ENCODE measurements at places on chromosomes 7 and 10.

- DNase-seq: no peak
Observed at GRCh38 chr10:75272896-75273295, 37.1 kb upstream of the COMTD1 start.

- DNase-seq: no peak
Observed at GRCh38 chr10:76136961-76137360, 705.5 kb downstream of the LRMDA start.

DNA sequence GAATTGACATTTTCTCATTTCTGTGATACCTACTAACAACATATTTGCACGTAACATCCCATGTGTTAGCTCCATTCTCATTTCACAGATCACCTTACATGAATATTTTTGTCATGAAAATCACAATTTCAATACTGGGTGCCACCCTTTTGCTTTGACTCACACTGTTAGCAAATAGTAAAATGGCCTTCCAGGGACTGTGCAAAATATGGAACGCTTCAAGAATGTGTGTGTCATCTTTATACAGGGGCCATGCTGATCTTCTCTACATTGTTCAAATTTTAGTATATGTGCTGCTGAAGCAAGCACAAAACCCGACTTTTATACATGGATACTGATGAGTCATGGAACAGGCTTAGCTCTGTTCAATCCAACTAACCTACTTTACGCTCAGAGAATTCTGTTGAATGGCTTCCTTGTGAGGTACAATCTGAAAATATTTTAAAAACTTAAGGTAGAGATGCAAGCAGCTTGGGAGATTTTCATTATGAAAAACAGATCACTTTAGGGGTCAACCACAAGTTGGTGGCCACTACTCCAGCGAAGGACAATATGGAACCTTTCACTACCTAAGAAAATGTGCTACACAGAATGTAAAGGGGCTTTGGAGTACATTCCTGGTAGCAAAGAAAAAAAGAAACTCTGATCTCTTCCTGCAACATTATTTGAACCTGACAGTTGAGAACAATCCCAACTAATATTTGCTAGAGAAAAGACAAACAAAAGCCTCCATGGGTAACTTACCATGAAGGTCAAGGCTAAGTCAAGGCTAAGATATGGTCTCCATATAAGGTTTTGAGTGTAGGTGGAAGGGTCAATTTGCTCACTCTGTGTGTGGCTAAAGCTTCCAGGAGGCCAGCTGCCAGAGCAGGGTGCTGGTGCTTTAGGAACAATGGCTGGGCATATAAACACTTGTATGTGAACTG lies 11.9 kb downstream of the ANKRD26 start:
- no peak for DNase-seq

GRCh38 chr7:157097569-157097968 lies 41.2 kb upstream of the UBE3C start:
- no peak for DNase-seq

GRCh38 chr7:151346-152050 lies 40.9 kb upstream of the FAM20C start:
- DNase-seq: no peak

- no peak for DNase-seq
Observed at GRCh38 chr7:94104301-94104700, 100.1 kb upstream of the BET1 start.

DNA sequence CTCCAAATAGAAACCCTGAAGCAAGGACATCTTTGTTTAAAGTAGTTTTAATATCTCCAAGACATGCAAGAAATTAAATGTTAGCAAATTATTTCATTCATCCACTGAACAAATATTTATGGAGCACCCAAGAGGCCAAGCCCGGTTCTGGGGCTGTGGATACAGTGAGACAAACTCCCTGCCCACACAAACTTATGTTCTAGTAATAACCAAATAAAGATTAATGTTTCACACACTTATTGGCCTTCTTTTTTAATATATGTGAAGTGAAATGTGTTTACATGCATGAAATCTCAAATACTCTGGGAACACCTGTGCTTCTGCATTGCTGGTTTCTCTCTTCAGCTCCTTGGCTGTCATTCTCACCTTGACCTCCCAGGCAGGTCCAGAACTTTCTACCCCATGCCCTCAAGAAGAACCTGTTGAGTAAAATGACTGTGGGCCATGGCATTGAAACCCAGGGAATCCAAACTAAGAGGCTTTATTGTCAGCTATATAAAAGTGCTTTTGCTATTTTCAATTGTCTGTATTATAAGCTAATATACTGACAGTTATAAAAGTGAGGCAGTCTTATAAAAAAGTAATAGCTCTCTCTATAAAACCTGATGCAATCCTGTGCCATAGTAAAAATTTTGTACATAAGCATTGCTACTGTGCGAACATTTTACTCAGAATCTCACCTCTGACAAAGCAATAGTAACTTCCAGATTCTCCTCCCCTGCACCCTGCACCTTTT lies 43.7 kb downstream of the SVIL start:
- DNase-seq: no peak

DNA sequence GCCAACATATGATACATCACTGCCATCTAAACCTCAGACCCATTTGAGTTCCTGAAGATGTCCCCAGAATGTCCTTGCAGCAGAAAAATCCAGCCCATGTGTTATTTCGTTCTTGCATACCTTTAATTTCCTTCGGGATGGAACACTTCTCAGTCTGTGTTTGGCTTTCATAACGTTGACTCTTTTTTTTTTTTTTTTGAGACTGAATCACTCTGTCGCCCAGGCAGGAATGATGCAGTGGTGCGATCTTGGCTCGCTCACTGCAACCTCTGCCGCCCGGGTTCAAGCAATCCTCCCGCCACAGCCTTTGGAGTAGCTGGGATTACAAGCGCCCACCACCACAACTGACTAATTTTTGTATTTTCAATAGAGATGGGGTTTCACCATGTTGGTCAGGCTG lies 148.8 kb upstream of the TNRC18 start:
- no peak for DNase-seq

- no peak for DNase-seq
Observed at GRCh38 chr7:155303039-155303593, 5.4 kb downstream of the INSIG1 start.

GRCh38 chr7:46386428-46387399 lies 465.6 kb upstream of the IGFBP3 start:
- no peak for DNase-seq

Measured in vagina (tissue), 2 donors.